ENCODE measurements at places on chromosomes 7 and 10.

DNA sequence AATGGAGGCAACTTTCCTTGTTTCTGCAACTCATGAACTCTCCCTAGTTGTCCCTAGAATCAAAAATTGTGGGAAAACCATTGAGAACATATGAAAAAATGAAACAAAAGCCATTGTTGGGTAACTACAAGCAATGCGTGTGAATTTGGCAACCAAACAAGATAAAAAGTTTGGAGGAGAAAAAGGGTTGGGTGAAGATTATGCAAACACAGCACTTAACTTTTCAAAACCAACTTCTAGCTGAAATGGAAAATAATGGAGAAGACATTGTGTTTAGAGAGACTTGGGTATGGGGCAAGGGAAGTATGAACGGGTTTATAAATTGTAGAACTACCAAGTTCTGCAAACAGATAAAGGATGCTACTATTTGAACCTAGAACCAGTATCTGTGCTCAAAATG is 89.0 kb upstream of the SVIL start:
- DNase-seq = no peak

GRCh38 chr7:28224675-28225074 is 44.1 kb upstream of the JAZF1 start:
- no peak for DNase-seq

- no peak for DNase-seq
Measured at GRCh38 chr10:81439445-81439844, 435.5 kb upstream of the NRG3 start.

DNA sequence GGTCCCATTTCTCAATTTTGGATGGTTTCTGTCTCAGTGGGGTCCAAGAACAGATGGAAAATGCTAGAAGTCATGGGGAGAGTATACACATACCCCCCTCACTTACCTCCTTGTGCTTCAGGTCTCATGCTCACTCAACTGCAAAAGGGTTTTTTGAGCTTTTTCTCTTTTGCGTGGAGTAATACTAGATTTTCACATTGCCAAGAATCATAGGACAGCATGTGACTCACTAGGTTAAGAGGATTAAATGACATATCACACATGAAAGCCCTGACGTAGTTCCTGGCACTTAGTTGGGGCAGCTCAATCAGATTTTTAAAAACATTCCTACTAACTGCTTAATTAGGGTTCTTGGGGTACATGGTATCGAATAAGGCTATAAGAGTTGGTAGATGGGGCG is 4.5 kb downstream of the PI4K2A start:
- peak; percentile 16 for DNase-seq

- no peak for DNase-seq
Measured at GRCh38 chr7:106575138-106575823, 85.7 kb downstream of the CCDC71L start.

DNA sequence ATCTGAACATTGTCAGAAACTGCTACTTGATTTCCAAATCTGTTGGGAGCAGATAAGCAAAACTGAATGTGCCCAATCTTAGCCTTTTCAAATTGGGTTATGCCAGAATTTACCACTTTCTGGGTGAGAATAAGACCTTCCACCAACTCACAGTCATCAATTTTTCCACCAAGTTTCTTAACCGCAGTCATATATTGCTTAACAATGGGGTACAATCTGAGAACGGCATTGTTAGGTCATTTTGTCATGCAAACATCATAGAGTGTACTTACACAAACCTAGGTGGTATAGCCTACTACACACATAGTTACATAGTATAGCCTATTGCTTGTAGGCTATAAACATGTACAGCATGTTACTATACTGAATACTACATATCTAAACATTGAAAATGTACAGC is 16.0 kb downstream of the MRPS33 start:
- no peak for DNase-seq

- no peak for DNase-seq
Measured at GRCh38 chr7:128841171-128841690, 11.0 kb downstream of the FLNC start.

GRCh38 chr10:98956576-98957260 is 278.9 kb downstream of the HPSE2 start:
- DNase-seq = peak; percentile 8

- peak; percentile 85 for DNase-seq
Measured at GRCh38 chr10:104317269-104317710, 21.0 kb downstream of the ITPRIP start.

DNA sequence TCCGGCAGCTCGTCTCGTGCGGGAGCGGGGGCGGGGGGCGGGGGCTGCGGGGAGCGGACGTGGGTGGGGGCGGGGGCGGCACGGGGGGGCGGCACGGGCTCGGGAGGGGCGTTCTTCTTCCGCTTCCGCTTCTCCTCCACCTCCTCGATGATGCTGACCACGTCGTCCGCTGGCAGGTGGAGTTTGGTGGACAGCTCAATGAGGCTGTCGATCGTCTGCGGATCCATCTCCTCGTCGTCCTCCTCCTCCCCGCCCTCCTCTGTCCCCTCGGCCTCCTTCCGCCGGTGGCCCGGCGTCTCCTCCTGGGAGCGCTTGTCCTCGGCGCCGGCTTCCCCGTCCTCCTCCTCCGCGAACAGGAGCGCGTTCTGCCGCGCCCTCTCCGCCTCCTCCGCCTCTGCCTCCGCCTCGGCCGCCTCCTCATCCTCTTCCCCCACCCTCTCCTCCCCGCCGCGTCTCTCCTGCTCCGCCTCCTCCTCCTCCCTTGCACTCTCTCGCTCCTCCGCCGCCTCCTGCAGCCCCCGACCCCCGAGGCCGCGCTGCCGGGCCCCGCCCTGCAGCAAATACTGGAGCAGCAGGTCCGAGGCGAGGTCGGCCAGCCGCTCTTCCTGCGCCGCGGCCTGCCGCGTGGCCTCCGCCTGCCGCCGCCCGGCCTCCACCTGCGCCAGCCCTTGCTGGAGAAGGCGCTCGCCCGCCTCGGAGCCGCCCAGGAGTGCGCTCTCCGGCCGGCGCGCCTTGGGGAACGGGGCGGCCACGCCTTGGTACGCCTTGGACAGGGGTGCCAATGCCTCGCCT is 1.9 kb downstream of the VGF start:
- peak; percentile 42 for DNase-seq

GRCh38 chr10:124665558-124665957 is 78.6 kb downstream of the FAM53B start:
- peak; percentile 52 for DNase-seq

GRCh38 chr10:121404611-121405010 is 193.6 kb downstream of the FGFR2 start:
- DNase-seq = no peak

DNA sequence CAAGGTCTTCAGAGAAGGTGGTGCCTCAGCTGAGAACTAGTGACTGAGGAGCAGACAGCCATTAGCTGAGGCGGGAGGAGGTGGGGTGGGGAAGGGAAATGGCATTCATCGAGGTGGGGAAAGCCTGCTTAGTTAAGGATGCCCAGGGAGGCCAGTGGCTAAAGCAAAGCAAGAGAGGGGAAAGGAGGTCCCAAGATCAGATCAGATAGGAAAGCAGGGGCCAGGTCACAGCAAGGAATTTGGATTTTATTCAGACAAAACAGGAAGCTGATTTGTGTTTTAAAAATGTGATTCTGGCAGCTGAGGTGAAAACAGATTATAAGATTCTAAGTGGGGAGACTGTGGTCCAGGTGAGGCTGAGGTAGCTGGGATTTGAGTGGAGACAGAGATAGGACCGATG is 45.8 kb downstream of the CNNM1 start:
- no peak for DNase-seq

DNA sequence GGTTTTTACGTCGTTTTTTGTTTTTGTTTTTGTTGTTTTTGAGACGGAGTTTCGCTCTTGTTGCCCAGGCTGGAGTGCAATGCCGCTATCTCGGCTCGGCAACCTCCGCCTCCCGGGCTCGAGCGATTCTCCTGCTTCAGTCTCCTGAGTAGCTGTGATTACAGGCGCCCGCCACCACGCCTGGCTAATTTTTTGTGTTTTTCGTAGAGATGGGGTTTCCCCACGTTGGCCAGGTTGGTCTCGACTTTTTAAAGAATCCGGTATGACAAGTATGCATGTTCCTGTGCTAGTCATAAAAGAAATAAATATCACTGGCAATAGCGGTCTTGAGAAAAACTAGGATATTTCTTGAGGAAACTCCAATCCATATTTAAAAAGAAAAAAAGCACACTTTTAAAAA is 2.7 kb upstream of the ARL4A start:
- no peak for DNase-seq

DNA sequence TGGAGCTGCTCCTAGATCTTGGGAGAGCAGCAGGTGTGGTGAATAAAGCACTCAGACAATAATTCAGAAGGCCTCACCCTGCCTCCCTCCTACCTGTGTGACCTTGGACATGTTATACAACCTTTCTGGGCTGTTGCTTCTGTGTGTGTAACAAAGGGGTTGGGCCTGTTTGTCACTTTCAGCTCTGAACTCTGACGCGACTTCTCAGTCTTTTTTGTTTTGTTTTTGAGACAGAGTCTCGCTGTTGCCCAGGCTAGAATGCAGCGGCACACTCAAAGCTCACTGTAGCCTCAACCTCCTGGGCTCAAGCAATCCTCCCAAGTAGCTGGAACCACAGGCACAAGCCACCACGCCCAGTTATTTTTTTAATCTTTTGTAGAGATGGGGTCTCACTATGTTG is 89.3 kb downstream of the DNMBP start:
- DNase-seq = no peak

GRCh38 chr7:150379441-150380379 is 580 bp downstream of the ZNF775 start:
- DNase-seq = peak; percentile 26

GRCh38 chr10:5449823-5450222 is 37.5 kb downstream of the NET1 start:
- peak; percentile 89 for DNase-seq

GRCh38 chr7:127530148-127530547 is 55.2 kb downstream of the GCC1 start:
- DNase-seq = no peak

DNA sequence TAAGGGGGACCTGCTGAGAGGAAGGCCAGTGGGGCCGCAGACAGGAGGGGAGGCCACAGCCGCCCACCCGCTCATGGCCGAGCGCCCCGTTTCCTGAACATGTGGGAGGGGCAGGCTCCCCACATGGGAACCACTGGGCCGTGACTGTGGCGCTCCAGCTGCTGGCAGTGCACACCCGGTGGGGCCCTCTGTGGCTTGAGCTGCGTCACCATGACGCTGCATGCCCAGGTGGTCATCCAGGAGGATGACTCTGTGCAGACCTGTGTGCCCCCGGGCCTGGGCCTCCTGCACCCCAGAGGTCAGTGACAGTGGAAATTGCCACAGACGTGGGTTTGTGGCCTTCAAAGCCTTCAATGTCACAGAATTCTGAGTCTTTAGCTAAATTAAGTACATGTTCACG is 85.1 kb downstream of the MGMT start:
- no peak for DNase-seq

GRCh38 chr10:98320486-98321185 is 52.6 kb upstream of the LOXL4 start:
- DNase-seq = no peak

GRCh38 chr7:94177441-94177840 is 173.3 kb upstream of the BET1 start:
- no peak for DNase-seq

DNA sequence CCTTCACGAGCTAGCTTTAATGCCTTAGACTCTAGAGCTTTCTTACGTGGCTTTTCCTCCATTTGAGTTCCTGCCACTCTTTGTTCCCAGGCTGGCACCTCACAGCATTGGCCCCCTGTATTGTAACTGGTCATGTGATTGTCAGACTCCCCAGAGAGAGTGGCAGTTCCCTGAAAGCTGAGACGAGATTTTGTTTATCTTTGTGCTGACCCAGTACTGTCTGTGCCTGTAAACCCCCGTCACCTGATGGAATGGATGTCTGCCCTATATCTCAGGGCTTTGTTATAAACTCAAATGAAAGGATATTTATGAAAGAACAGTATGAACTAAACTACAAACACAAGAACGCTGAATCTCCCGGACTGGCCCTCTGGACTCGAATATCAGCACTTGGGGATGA is 13.0 kb downstream of the NOBOX start:
- peak; percentile 17 for DNase-seq

DNA sequence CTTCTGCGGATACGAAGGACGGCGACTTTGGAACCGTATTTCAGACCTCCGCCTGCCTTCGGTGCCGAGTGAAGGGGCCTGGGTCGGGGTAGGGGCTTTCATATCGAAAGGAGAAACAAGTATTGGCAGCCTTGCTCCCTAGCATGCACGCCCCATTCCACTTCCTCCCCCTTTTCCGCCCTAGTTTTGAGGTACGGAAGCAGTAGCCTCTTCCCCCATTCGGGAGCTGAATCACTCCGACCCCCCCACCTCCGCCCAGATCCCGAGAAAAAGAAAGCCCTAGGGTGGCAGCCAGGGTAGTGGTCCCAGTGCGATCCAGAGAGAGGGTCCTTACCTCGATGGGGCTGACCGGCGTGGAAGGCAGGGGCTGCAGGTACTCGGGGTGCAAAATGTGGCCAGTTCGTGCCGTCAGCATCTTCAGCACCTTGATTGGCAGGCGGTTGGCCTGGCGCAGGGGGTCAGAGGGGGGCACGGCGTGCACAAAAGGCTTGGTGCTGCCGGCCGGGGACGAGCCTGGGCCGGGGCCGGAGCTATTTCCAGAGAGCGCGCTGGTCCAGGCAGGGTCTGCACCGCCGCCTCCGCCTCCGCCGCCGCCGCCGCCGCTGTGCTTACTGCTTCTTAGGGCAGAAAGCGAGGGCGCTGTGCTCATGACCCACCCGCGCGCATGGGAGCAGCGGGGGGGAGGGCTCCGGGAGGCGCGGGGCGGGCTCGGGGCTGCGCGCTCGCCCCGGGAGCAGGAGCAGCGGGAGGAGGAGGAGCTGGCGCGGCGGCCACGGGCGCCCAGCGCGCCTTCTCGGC is 594 bp downstream of the ZNF503 start:
- DNase-seq = peak; percentile 36

- DNase-seq = no peak
Measured at GRCh38 chr10:5470062-5470751, 29.2 kb downstream of the CALML5 start.

DNA sequence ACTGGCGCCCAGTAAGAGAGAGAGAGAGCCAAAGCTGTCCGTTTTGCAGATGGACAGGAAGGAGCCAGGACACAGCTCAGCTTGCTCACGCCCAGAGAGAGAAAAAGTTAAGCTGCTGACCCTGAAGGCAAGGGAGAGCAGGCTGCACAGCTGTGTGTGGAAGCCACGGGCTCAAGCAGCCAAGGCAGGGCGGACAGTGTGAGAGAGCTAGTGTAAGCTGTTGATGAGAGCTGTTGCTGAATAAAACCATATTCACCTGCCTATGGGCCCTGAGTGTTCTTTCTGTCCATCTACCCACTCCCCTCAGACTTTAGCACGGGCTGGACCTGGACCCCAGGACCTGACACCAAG is 5.4 kb downstream of the INMT start:
- no peak for DNase-seq

- peak; percentile 59 for DNase-seq
Measured at GRCh38 chr10:62732841-62733653, 71.5 kb upstream of the ADO start.

DNA sequence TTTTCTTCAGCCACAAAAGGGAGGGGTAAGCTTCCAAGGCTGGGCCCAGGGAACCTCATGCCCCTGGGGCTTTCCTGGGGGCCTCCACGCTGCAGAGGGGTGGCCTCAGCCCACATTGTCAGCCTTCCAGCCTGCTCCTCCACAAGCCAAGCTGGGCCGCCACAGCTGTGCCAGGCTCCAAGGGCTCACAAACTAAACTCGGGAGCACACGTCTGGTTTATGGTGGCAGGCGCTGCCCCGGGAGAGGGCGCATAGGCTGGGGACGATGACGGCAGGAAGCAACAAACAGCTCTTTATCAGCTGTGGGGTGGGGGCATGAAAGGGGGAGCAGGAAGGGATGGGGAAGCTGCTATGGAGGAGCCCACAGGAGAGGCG is 6.3 kb upstream of the CDH23 start:
- DNase-seq = no peak
